ENCODE measurements at places on chromosomes 16 and 17.

DNA sequence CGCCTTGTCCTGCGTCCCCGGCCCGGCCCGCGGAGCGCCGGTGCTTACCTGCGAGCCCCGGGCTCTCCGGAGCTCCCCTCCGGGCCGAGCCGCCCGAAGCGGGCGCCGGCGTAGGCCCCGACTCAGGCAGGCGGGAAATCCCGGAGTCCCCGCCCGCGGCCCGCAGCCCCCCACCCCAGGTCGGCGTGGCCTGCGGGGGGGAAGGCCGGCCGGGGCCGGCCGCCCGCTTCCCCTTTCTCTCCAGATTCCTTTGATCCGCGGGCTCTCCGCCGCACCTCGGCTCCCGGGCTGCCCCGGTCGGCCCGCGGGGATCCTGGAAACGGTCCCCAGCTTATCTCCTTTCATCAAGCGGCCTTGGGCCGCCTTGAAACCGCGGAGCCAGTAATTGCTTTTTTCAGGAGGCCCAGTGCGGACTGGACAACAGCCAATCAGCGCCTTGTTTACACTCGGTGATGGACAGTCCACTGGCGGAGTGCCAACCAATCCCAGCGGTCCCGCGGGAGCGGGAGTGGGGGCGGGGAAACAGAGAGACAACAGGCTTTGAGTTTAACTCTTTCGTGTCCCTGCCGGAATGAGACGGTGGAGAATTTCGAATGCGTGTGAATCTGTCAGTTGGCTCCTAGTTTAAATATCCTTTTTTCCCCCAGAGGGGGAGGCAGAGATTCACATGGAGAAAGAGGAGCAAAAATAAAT lies 1.4 kb upstream of the BAHCC1 start:
- DNase-seq: peak; percentile 100

GRCh38 chr17:71392715-71393567 lies 727.9 kb upstream of the SOX9 start:
- DNase-seq: no peak

DNA sequence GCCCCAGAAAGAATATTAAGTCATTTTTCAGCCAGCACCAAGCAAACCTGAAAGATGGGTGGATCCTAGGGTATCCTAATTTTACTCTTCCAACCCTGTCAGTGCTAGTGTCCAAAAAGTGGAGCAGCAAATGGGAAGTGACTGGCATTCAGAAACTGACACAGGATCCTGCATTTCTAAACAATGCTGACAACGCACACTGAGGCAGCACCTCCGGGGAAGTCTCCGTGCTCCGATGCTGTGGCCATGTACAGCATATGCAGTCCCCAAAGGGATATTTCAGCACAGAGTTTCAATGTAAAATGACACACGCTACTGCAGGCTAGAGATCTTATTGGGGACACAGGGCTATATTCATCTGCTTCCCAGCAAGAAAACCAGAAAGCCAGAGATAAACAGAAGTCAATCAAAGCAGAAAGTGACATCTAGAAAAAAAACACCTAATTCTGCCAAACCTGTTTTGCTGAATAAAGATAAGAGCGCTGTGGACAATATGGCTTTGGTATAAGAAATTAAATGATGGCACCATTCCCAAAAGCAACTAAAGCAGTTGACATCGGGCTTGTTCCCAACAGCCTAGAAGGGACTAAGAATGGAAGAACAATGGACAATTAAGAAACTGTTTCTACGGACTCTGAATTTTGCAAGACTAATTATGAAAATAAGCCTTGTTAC lies 17.3 kb downstream of the XYLT1 start:
- no peak for DNase-seq

- no peak for DNase-seq
Measured at GRCh38 chr16:56936950-56937349, 5.0 kb downstream of the HERPUD1 start.

DNA sequence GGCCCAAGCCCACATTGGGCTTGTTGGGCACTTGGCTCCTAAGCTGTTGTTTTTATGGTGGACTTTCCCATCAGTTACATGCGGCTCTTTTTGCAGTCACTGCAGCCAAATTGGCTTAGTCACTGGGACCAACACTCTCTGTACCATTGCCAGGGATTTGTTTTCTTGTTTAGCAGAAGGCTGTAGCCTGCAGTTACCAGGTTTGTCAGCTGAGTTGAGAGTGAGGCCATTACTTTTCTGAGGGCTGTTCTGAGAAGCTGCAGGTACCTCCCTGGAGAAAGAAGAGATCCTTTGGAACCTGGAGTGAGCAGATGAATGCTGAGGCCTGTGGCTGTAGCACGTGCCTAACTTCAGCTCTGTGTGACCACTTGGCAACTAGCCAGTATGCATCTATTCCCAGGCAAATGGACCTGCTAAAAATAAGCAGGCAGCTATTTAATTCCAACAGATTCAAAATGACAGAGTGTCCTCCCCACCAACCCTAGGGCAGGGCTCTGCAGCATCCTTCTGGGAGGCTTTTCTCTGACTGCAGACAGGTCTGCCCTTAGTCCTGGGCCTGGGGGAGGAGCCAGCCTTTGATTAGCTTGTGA lies 12.9 kb downstream of the AKAP1 start:
- DNase-seq: no peak

GRCh38 chr17:78268191-78268874 lies 36.9 kb downstream of the TMEM235 start:
- DNase-seq: no peak

DNA sequence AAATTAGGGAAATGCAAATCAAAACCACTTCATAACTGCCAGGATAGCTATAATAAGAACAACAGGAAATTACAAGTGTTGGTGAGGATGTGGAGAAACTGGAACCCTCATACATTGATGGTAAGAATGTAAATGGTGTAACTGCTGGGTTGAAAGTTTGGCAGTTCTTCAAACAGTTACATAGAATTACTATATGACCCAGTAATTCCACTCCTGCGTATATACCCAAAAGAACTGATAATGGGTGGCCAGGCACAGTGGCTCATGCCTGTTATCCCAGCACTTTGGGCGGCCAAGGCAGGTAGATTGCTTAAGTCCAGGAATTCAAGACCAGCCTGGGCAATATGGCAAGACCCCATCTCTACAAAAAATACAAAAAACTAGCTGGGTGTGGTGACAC lies 4.5 kb upstream of the CMTM4 start:
- peak; percentile 51 for DNase-seq

DNA sequence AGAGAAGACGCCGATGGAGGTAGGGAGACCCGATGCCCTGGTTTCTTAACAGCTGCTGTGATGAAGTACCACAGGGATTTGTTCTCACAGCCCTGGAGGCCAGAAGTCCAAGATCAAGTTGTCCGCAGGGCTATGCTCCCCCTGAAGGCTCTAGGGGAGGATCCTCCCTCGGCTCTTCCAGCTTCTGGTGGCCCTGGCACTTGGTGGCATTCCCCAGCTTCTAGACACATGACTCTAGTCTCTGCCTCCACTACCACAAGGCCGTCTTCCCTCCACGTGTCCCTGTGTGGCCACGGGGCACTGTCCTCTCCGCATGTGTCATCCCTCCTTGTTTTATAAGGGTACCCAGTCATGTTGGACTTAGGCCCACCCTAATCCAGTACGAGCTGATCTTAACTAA lies 375.2 kb downstream of the SLC39A11 start:
- DNase-seq: no peak

DNA sequence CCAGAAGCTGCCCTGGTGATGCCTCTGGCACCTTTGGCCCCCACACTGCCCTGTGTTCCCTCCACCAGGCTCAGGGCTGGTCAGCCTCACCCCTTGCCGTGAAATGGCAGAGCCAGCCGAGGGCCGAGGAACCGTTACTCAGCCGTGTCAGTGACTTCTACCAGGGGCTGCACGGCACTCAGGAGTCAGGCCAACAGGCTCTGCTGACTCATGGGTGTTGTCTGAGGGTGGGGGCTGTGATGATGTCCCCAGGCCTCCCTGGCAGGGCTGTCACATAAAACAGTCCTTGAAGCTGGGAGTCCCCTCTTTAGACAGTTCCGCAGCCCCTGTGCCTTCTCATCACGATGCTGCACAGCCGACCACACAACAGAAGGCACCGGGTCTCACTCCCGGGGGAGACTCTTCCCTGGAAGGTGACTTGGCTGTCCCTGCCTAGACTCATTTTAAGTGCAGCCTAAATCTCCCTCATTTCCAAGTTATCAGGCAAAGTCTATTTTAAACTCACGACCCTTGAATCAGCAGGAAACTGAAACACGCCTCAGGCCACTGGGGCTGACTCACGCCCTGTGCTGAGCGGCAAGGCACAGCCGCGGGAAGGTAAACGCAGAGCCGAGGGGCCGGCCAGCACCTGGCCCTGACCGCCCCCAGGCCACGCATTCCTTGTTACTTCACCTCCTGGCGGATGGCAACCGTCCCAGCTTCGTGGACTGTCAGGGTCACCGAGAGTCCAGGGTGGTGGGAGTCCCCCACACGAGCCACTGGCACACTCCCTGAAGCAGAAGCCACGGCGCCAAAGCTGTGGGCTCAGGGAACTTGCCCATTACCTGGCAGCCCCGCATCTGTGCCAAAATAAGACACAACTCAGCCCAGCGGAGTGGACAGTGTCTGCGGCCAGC lies 102.6 kb downstream of the ZNF778 start:
- DNase-seq: no peak

DNA sequence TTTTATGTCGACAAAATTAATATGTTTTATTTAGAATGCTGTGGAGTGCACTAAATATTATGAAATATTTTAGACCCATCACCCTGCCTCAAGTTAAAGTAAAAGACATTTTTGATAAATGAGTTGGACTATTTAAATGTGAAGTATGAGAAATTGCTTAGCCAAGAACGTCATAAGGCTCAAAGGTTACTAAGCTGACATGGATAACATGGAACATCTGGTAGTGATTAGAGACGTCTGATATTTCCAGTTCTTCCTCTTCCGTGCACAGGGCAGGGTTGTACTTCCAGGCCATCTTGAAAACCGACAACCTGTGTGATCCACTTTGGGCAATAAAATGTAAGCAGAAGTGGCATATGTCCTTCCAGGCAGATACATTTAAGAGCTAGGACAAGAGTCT lies 7.2 kb upstream of the CCL8 start:
- DNase-seq: no peak

- no peak for DNase-seq
Measured at GRCh38 chr17:65684631-65685030, 123.2 kb upstream of the AXIN2 start.

- DNase-seq: no peak
Measured at GRCh38 chr17:82752371-82753200, 721 bp downstream of the TBCD start.

DNA sequence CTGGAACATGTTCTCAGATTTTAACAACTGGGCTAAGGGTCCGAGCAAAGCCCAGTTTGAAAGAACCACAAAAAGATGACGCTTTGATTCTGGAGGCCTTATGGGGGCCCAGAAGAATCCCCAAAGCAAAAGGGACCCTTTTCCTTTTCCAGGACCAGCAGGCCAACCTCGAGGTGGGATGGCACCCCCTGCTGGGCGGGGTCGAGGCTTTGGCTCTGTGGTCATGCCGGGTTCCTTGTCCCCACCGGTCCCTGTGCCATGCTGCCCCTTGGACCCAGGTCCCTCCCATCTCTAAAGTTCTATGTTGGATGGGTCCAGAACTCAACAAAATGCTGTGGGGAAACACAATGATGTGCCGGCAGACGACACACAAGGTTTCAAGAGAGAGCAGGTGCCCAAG lies 30.9 kb downstream of the TMEM204 start:
- no peak for DNase-seq

DNA sequence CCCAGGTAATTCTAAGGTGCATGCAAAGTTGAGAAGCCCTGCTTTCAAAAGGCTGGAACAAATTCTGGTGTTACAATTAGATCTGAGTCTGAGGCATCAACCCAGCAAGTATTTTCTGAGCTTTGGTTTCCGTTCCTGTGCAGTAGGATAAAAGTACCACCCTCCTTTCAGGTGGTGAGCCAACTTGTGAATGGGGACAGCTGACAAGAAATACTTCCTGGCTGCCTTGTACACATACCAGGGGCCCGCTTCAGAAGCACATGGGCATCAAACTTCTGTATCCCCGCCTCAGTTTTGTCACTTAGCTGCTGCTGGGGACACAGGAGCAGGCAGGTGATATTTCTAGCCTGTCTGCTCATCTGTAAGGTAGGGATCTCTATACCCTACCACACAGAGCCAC lies 252.2 kb downstream of the CPPED1 start:
- no peak for DNase-seq

DNA sequence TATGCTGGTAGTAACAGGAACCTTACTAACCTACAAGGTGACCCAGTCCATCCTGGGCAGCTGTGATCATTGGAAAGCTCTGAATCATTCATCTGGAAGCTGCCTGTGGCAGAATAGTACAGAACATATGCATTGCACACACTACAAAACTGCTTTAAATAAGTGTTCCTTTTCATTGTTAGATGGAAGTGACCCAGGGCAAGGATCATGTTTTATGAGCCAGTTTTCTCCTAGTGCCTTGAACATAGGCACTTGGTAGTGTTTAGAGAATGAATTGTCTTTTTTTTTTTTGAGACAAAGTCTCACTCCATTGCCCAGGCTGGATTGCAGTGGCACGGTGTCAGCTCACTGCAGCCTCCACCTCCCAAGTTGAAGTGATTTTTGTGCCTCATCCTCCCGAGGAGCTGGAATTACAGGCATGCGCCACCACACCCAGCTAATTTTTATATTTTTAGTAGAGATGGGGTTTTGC lies 55.4 kb downstream of the TENT4B start:
- DNase-seq: no peak

DNA sequence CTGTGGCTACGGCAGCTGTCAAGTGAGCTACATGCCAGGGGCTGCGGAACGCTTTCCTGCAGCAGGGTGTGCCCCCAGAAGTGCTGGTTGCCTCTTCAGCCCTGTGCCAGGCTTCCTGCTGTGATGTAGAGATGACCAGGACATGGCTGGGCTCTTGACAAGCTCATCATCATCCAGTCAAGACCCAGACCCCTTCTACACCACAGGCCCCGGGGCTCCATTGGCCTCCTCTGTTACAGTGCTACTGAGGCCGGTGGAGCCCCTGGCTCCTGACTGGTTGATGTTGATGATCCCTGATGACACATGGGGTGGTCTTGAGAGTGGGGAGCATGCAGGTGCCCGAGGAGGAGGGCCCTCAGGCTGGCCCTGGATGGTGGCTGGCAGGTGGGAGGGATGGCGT lies 50.1 kb downstream of the B9D1 start:
- DNase-seq: no peak

DNA sequence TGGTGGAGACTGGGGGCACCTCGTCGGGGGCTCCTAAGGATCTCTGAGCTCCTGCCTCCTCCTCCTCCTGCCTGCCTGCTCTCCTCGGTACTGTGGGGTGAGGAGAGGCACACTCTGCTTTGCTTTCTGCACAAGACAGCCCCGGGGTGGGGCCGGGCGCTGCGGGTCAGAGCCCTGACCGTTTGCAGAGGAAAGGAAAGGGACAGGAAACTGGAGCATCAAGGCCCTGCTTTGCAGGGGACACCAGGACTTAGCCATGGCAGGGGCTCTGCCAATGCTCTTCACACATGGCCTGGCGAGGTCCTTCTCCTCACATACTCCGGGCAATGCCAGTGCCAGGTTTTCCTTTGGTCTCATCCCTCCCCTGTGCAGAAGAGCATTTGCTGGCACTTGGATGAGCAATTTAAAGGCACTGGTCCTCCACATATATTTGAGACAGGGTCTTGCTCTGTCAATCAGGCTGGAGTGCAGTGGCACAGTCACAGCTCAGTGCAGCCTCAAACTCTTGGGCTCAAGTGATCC lies 23.8 kb upstream of the DOC2B start:
- no peak for DNase-seq
